NCI-H1930 (cell line): ENCODE measurements at places on chromosomes 12 and 14.
A peak's percentile ranks its signal among the peaks of the same experiment; 100 is the strongest.

- no peak for DNase-seq
Measured at GRCh38 chr12:80709811-80710726, 2.6 kb downstream of the MYF6 start.

- DNase-seq, result no peak
Measured at GRCh38 chr12:91778091-91778832, 367.4 kb downstream of the BTG1 start.

DNA sequence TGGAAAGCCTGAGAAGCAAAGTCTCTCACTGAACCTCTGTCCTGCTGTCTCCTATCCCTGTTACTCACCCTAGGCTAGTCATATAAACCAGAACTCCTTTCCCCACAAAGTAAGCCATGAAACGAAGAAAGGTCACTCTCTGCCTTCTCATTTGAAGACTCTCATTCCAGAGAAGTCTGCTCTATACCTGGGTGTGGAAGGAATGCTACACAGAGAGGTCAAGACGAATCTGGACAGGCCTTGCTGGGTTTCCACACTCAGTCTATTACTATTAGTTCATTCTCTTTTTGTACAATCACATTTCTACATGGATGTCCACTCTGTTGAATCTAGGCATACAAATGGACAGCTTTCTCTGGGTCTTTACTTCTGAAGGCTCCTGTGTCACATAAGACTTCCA lies 2.4 kb upstream of the AEBP2 start:
- no peak for DNase-seq

GRCh38 chr12:55899082-55899481 lies 28.6 kb downstream of the PYM1 start:
- no peak for DNase-seq

- no peak for DNase-seq
Measured at GRCh38 chr12:22729957-22730443, 105.0 kb downstream of the ETNK1 start.

GRCh38 chr12:91094032-91094662 lies 17.1 kb downstream of the LUM start:
- DNase-seq, result no peak

DNA sequence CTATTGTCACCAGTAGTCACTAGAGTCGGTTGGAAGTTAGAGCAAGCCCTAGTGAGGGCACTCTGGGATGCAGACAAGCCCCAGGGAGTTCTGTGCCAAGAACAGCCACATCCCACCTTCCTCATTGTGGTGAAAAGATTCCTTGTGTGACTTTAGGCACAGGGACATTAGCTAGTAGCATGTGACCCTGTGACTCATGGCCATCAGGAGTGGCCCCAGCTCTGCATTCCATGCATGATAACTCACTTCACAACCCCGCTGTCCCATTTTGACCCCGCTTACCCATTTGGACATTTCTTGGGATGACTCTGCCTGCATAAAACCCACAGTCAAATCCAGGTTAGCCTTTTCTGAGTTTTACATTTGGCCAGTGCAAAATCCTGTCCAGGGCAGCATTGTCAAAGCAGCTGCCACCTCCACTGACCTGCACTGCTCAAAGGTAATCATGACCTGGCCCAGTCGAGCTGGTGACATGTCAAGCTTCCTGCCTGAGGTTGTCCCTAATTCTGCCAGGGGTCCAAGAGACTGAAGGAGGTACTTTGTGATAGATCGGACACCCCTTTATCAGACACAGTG lies 430.5 kb downstream of the DPF3 start:
- DNase-seq, result no peak

DNA sequence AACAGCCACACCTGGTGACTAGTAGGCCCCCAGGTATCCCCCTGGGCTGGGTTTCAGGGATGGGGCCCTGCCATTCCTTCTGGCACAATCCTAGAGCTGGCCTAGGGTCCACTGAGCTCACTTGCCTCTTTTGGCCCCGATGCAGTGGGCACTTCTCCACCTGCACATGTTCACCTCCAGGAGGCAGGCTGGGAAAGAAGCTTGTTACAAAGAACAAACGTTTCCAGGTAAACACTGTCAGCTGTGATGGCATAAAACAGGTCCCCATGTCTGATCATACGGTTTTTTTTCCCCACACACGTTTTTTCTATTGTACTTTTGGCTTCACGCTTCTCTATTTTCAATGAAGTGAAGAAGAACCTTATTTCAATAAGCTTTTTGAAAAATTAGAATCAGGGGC lies 15.8 kb upstream of the HVCN1 start:
- DNase-seq, result peak; percentile 50

- DNase-seq, result no peak
Measured at GRCh38 chr14:95835121-95835730, 41.4 kb upstream of the TUNAR start.

GRCh38 chr12:49534731-49535278 lies 4.0 kb upstream of the KCNH3 start:
- DNase-seq, result no peak

DNA sequence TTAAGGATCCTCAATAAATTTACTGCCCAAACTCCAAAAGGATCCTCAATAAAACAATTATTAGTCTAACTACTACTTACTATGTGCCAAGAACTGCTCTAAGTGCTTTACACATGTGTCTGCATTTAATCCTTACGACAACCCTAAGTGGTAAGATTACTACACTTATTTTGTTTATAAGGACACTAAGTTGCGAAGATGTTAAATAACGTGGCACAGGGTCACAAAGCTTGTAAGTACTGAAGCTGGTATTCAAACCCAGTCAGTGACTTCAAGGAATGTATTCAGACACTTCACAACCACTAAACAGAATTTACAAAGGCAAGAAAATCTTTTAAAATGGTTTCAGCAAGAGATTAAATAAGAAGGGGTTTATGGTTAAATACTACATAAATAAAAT lies 13.0 kb downstream of the FERMT2 start:
- DNase-seq, result no peak

DNA sequence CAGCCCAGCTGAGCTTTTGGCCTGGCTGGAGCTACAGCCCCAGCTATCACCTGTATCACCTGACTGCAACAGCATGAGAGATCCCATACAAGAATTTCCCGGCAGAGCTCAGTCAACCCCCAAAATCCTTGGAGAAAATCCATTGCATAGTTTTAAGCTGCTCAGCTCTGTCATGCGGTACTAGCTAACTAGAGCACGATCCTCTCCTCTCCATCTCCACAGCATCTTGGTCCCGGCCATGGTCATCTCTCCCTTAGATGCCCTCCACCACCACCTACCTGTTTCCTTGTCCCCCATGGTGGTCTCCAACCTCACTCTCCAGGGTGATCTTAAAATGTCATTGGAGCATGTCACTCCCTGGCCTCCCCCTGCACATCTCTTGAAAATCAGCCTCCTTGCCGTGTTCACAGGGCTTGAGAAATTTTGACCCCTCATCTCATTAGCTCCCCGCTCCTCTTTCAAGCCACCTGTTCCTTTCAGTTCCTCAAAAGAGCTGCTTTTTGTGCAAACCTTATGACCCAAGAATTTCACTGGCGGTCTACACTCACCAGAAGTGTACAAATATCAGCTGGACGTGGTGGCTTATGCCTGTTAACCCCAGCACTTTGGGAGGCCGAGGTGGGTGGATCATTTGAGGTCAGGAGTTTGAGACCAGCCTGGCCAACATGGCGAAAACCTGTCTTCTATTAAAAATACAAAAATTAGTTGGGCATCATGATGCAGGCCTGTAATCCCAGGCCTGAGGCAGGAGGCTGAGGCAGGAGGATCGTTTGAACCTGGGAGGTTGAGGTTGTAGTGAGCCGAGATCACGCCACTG lies 8.1 kb upstream of the CLMN start:
- DNase-seq, result no peak

DNA sequence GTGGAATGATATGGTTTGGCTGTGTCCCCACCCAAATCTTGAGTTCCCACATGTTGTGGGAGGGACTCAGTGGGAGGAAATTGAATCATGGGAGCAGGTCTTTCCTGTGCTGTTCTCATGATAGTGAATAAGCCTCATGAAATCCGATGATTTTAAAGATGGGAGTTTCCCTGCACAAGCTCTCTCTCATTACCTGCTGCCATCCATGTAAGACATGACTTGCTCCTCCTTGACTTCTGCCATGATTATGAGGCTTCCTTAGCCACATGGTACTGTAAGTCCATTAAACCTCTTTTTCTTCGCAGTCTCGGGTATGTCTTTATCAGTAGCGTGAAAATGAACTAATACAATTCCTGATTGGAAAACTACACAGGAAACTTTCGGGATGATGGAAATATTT lies 100.5 kb downstream of the TSHR start:
- no peak for DNase-seq

DNA sequence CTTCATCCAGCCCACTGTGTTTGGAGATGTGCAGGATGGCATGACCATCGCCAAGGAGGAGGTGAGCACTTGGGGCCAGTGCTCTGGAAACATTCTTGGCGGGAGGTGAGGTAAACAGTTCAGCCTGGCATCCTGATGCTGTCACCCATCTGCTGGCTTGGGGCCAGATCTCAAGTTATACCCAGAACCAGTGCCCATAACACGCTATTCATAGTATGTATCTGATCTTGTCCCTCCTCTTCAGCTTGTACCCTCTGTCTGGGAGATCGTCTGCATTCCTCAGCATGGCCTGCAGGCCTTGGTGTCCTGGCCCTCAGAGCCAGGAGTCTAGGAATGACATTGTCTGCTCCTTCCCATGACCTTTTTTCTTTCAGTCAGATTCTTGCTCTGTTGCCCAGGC lies 31.4 kb downstream of the ALDH2 start:
- no peak for DNase-seq

GRCh38 chr12:84361651-84362551 lies 550.7 kb downstream of the SLC6A15 start:
- DNase-seq, result no peak

- no peak for DNase-seq
Measured at GRCh38 chr12:109892748-109893147, 7.3 kb upstream of the TCHP start.

- no peak for DNase-seq
Measured at GRCh38 chr12:59787610-59788009, 191.8 kb downstream of the SLC16A7 start.

GRCh38 chr12:94263905-94264561 lies 115.7 kb downstream of the PLXNC1 start:
- no peak for DNase-seq

DNA sequence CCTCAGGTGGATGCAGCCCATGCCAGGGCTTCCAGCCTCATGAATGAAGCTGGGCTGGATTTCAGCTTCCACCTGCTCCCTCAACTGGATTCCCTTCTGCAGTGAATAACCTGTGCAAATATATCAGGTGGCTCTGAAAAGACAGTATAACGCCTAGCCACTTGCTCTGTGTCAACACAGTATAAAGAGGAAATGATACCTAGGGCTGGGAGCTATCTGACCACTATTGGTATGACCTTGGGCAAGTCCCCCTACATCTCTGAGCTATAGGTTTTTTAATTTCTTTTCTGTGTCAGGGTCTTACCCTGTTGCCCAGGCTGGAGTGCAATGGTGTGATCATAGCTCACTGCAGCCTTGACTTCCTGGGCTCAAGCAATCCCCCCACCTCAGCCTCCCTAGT lies 19.8 kb downstream of the ISM2 start:
- DNase-seq, result no peak

- no peak for DNase-seq
Measured at GRCh38 chr14:93003945-93004698, 81.2 kb downstream of the CHGA start.

DNA sequence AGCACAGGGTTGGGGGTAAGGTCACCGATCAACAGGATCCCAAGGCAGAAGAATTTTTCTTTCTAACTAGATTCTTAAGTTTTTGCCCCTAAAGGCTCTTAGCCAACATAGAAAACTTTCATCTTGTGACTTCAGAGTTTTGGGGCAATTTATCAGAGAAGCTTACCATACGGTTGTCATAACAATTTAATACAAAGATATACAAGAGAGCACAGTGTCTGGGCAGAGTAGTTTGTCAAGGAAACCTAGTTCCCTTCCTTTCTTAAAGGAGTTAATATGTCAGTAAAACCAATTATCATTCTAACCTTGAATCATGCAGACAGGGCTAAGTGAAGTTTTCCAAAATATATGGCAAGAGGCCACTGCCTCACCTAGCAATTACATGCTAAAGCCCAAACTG lies 18.4 kb downstream of the NR2C1 start:
- DNase-seq, result no peak

GRCh38 chr12:26276709-26277108 lies 81.3 kb downstream of the SSPN start:
- no peak for DNase-seq

DNA sequence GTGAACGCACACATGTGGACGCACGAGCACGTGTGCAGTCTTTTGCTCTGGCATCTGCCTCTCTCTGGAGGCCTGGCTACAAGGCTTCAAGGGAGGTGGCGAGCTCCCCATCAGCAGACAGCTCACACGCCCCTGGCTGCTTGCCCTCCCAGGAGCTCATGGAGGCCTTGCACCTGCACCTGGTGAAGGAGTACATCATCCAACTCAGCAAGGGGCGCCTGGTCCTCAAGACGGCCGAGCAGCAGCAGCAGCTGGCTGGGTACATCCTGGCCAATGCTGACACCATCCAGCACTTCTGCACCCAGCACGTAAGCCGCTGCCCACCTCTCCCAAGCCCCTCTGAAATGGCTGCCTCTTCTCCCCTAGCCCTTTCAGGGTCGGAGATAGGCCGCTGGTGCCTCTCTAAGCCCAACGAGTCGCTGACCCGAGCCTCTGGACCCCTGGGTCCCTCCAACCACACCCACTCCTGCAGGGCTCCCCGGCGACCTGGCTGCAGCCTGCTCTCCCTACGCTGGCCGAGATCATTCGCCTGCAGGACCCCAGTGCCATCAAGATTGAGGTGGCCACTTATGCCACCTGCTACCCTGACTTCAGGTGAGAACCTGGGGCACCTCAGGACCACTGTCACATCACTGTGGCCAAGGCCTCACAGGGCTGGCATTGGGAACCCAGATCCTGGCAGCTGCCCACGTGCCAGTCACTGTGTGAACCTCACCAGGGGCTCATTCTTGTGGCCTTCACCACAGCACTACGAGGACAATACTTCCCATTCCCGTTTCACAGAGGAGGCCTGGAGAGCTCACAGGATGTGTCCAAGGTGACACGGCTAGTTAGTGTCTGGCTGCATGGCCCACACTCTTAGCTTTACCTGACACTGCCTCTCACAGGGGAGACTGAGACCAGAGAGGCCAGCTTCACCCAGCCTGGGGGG lies 10.2 kb downstream of the TNFAIP2 start:
- no peak for DNase-seq

- DNase-seq, result no peak
Measured at GRCh38 chr12:130200445-130200844, 38.2 kb downstream of the FZD10 start.

DNA sequence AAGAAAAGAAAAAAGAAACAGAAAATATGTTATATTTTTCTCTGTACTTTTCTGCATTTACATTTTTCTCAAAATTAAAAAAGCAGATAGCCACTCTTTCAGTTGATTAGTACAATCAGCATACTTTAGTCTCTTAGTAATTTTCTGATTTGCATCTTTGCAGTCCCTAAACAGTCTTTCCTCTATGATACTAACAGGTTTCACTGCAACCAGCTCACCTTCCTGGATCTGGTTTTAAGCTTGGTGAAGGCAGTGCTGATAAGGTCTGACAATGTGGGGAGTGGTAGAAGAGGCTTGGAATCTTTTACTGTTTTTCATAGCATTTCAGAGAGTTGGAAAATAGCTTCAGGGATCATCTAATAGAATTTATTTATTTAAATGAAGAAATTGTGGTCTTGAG lies 457.6 kb downstream of the ZFP36L1 start:
- DNase-seq, result no peak
